ENCODE measurements at places on chromosomes 12 and 14.
A peak's percentile ranks its signal among the peaks of the same experiment; 100 is the strongest.

DNA sequence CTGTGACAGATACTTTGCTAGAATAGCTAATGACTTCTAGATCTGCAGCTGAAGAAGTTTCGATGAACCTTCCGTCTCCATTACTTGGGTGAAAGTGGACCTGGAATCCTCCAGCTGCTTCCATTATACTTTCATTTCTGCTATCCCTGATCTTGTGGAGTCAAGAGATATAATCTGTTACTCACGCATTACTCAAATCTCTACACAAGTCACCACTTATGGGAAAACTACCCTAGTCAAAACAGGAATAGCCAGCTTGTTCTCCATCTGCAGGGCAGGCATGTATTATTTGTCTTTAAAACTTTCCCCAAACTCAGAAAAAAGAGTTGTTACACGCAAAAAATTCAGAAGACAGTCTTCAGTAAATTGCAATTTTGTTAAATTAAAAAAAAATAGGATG lies 2.8 kb upstream of the KTN1 start:
- DNase-seq: no peak

DNA sequence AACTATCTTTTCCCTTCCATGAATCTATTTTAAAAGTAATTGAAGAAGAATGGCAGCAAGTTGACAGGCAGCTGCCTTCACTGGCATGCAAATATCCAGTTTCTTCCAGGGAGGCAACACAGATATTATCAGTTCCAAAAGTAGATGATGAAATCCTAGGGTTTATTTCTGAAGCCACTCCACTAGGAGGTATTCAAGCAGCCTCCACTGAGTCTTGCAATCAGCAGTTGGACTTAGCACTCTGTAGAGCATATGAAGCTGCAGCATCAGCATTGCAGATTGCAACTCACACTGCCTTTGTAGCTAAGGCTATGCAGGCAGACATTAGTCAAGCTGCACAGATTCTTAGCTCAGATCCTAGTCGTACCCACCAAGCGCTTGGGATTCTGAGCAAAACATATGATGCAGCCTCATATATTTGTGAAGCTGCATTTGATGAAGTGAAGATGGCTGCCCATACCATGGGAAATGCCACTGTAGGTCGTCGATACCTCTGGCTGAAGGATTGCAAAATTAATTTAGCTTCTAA lies 18.4 kb downstream of the TMPO start:
- DNase-seq: no peak

GRCh38 chr12:119601877-119602733 lies 8.5 kb downstream of the TMEM233 start:
- DNase-seq: no peak

- no peak for DNase-seq
These were observed 49.7 kb downstream of the KIF26A start for GRCh38 chr14:104187931-104188726.

DNA sequence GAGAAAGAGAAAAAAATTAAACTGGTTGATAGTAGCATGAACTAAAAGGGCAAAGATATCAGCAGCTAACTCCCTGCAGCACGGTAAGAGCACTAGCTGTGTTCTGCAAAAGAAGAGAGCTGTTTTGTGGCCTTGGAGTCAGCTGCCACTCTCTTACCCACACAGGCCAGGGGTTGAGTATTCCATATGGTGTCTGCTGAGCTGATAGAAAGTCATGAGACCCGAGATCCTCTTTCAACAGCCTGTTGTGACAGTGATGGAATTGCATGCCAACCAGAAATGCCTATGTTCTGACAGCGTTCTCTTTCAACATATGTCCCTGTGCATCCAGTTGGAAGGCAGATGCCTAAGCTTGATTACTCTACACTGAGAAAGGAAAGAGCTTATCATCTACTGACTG lies 39.9 kb downstream of the TMTC1 start:
- DNase-seq: peak; percentile 10

GRCh38 chr14:47539031-47539461 lies 136.4 kb downstream of the MDGA2 start:
- DNase-seq: no peak

DNA sequence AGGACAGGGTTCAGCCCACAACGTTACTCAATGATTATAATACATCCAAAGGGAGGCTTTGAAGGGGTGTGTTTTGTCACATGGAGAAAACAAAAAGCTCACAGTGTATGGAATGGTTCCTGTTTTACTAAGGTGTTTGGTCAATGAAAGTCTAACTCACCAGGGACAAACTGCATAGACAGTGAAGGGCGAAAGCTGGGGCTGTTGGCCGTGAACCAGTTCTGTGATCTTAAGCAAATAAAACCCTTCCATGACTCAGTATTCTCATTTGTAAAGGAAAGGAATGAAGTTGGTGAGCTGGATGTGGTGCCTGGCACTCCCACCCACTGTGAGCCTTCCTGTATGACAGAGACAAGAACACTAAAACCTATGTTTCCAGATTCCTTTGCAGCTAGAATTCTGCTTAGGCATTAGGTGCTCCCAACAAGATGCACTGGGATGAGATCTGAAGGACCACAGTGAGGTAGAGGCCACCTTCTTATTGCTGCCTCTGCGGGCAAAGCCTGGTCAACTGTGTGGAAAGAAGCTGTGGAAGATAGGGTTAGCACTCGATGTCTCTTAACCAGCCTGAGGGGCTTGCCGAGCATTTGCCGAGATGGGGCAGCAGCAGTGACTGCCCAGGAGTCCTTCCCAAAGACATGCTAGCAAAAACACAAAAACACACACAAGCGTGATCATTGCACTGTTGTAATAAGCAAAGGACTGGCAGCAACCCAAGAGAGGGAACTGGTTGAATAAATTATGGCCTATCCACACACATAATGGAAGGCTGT lies 48.5 kb downstream of the VCPKMT start:
- DNase-seq: peak; percentile 81

GRCh38 chr14:79328863-79329262 lies 882.4 kb downstream of the DIO2 start:
- no peak for DNase-seq

DNA sequence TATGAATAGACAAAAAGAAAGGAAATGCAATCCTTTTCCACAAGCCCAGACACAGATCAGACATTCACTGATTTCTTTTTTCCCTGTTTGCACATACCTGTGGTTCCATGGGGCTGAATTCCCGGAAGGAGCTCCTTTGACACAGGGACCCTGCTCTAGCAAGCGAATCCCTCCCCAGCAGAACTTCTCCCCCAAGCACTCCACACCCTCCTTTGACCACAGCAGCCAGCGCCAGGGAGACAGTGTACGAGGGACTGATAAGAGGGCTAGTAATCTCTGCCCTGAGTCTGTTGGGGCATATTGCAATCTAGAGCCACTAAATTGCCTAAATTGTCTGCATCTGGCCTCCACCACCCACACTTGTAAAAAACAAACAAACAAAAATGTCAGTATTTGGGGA lies 83.4 kb upstream of the NTF3 start:
- no peak for DNase-seq

DNA sequence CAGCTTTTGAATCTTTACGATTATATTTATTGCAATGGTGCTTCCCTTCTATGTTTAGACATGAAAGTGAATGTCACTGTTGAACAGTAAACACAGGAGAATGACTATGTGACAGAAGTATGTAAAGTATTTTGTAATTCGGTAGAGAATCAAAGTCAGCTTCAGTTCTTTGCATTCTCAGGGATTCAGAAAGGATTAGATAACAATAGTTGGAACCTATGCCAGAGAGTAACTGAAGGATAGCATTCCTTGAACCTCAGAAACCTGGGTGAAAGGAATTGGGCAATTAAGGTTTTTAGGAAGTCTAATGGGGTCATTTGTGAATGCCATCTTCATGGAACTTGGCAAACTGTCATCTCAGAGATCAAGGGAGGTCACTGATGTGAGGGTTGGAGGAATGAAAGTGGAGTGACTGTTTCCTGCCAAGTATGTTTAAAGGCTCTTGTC lies 305.3 kb upstream of the DDHD1 start:
- DNase-seq: peak; percentile 15

GRCh38 chr14:38592764-38593442 lies 337.0 kb upstream of the CLEC14A start:
- no peak for DNase-seq

- DNase-seq: peak; percentile 9
These were observed 33.4 kb upstream of the SYNDIG1L start for GRCh38 chr14:74459289-74459946.

GRCh38 chr12:99223579-99223978 lies 424.0 kb upstream of the GARIN6 start:
- DNase-seq: no peak

DNA sequence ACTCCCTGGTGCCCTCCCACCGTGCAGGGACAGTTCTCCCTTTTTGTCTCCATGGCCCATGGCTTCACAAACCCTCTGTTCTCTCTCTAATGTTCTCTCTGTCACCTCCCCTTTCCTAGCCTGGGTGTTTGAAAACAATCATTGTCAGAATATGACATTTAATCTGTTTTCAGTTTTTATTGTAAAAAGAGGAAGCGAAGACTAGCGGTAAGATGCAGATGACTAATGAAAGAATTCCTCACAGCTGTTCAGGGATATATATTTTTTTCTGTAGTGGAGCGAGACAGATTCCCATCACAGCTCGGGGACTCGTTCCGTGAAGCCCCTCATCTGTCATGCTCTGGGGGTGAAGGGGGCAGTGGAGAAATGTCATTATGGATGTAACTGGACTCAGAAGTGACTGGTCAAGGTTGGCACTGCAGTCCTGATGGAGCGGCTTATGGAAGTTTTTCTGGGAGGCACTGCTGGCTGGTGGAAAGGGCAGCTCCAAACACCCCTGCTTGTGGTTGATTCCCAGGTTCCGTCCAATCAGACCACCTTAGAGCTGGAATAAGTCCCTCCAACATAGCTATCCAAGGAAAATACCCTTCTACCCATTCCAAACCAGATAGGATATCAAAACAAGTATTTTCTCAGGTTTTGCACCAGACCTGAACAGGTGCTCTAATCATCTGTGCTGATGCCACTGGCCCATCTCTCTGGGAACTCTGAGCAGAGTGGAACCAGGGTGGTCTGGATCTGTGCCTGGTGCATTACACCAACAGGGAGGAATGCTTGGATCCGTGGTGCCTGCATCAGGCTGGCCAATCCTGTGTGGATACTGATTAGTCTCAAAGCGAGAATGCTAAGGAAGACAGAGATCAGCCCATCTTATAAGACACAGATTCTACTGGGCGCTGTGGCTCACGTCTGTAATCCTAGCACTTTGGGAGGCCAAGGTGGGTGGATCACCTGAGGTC lies 84.7 kb downstream of the GPATCH2L start:
- no peak for DNase-seq

GRCh38 chr14:32744811-32745445 lies 193.8 kb upstream of the NPAS3 start:
- no peak for DNase-seq

DNA sequence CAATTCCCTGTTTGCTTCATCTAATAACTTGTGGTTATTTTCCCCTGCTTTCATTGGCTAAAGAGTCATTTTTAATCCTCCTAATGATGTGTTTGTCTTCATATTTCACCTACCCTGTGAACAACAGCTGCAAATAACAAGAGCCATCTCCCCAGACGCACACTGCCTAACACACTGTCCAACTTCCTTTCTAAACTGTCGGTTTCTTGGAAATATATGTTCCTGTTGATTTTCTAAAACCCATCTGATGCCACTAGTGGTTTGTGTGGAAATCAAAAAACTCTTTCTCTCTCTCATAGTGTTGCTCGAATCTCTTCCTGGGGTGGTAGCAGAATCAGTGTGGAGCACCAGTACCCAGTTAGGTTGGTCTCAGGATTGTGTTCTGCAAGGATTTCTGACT lies 226.9 kb downstream of the EPS8 start:
- DNase-seq: no peak

DNA sequence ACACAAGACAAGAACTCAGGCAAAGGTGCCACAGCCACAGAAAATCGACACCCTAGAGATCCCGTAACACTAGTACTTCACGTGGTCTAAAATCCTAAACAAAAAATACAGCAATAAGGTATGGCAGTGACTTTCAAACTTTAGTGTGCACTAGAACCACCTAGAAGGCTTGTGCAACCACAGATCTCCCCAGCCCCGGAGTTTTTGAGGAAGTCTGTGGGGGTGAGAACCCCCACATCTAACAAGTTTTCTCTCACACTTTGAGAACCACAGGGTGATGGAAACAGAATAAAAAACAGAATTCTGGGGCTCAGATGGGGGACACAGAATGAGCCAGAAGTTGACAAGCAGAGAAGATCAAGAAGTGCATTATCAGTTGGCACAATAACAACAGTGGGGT lies 254.0 kb downstream of the ANO6 start:
- DNase-seq: no peak

DNA sequence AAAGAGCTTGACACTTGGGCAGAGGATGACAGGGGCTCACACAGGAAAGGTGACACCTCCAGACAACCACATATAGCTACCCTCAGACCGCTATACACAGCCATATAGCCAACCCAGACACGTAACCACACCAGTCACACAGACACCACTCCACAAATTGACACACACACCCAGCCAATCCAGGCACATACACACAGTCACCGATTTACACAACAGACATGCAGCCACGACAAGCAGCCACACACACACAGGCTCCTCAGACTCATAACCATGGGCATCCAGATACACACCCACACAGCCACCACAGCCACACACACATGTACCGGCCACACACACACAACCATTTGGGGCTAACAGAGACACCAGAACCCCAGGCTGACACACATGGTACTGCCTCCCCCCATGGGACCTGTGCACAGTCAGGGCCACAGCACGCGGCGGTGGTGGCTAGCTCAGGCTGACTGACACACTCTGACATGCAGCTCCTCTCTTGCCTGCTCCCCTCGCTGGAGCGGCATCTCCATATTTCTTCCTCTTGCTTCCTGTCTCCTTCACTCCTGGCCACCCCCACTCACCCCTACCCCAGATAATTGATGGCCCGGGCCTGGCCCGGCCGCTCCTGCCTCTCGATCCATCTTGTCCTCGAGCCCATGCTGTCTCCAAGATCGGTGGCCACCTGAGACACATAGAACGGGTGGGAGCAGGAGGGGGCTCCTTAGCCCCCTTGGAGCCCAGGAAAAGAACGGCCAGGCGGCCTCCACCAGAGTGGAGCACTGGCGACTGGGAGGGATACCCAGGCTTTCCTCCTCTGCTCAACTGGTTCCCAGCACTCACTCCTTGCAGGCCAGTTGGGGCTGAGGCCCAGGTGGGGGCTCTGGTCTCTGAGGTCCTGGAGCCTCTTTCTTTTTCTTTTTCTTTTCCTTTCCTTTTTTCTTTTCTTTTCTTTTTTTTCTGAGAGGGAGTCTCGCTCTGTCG lies 6.0 kb upstream of the SHMT2 start:
- DNase-seq: no peak

- DNase-seq: no peak
These were observed 1.6 kb upstream of the PRPH start for GRCh38 chr12:49293056-49293956.

- DNase-seq: no peak
These were observed 208.7 kb downstream of the AEBP2 start for GRCh38 chr12:19647806-19648556.

GRCh38 chr12:132710043-132710404 lies 618 bp upstream of the PGAM5 start:
- no peak for DNase-seq

DNA sequence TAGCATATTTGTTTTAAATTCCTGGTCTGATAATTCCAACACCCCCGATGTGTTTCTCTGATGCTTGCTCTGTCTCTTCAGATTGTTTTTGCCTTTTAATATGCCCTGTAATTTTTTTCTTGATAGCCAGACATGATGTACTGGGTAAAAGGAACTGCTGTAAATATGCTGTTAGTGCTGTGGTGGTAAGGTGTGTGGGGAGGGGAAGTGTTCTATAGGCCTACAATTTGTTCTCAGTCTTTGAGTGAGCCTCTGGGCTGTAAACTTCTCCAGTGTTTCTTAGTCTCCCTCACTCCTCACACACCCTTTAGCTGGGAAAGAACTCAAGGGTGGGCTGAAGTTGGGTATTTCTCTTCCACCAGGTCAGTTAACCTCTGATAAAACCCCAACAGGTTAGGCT lies 147.0 kb upstream of the OR4E1 start:
- no peak for DNase-seq

All from RCC 7860 (cell line).